ENCODE measurements at places on chromosomes 6 and 20.

GRCh38 chr6:4472222-4472621 lies 304.0 kb upstream of the CDYL start:
- no peak for DNase-seq

- DNase-seq, result no peak
Observed at GRCh38 chr6:10583509-10583901, 62.4 kb downstream of the GCNT2 start.

DNA sequence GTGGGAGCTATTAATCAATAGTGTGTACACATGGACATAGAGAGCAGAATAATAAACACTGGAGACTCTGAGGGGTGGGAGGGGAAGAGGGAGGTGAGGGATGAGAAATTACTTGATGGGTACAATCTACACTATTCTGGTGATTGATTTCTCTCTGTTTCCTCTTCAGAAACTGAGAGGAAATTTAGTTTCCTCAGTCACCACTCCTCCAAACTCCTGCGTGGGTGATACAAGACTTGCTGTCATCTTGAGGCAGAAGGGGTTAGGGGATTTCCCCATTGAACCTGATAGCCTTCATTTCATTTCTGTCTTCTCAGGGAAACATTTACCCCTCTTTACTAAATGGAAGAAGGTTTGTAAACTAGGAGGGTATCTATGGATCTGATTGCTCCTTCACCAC lies 84.3 kb upstream of the ESR1 start:
- no peak for DNase-seq

- no peak for DNase-seq
Observed at GRCh38 chr6:169558378-169558773, 143.5 kb downstream of the WDR27 start.
